ENCODE measurements at places on chromosomes 6 and 20.

GRCh38 chr20:11315525-11315924 lies 602.2 kb upstream of the BTBD3 start:
- DNase-seq = no peak

DNA sequence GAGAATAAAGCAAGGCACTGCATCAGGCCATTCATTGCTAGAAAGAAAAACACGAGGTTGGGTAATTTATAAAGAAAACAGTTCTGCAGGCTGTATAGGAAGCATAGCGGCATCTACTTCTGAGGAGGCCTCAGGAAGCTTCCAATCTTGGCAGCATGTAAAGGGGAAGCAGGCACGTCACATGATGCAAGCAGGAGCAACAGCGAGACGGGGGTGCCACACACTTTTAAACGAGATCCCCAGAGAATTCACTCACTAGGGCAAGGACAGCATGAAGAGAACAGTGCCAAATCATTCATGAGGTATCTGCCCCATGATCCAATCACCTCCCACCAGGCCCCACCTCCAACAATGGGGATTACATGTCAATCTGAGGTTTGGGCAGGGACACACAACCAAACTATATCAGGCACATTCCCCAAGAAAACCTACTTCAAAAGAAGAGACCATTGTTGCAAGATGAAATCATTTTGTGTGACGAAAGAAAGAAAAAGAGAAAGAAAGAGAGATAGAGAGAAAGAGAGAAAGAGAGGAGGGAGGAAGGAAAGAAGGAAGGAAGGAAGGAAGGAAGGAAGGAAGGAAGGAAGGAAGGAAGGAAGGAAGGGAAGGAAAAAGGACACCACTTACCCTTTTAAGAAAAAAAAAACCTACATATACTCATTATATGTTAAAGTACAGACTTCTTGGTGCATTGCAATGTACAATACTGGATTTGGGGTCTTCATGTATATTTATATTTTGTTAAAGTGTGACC lies 95.9 kb upstream of the PLEKHG1 start:
- no peak for DNase-seq

- DNase-seq = no peak
These were observed 351.4 kb downstream of the FOXA2 start for GRCh38 chr20:22232923-22233322.

DNA sequence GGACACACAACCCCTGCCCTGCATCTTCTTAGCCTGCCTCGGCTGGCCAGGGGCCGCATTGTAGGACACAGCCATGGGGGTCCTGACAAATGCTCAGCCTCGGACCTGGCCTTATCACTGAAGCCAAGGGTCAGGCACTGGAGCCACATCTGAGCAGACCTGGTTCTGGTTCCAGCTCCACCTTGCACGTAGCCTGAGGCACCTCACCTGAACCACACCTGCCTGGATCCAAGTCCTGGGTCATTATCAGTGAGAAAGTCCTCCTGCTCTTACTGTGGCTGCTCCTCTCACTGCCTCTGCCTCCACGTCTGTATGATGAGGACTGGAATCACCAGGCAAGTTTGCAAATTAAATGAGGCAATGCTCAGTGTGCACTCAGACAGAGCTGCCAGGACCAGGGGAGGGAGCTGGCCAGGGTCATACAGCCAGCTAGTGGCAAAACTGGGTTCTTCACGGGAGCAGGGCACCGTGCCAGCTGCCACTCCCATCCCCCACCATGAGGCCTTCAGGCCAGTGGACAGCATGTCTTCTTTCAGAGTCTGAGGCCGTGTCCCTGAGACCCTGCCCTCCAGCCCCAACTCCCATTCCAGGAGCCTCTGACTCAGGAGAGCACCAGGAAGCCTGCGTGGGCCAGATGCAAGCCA lies 40.2 kb downstream of the MRPL14 start:
- no peak for DNase-seq
